ENCODE measurements at places on chromosomes 3 and 15. TPM values are rescaled to one million over a fixed set of nuclear protein-coding genes. Genes with fewer than 3 reads are reported as not detected.

The POU1F1 gene
- total RNA-seq, result not detected

The MYH15 gene
- total RNA-seq, result 0.08 TPM

The SERP1 gene
- total RNA-seq, result 81.3 TPM

The GRK7 gene
- total RNA-seq, result not detected

The ACKR4 gene
- 0.64 TPM for total RNA-seq

The DLEC1 gene
- total RNA-seq, result 0.24 TPM

The FAM240A gene
- total RNA-seq, result not detected

The PLIN1 gene
- 0.70 TPM for total RNA-seq

The MYO1E gene
- 84.6 TPM for total RNA-seq

The SLC28A2 gene
- total RNA-seq, result not detected

The CCRL2 gene
- total RNA-seq, result not detected

The THSD4 gene
- total RNA-seq, result 4.5 TPM

The CLSTN2 gene
- total RNA-seq, result 143 TPM

All from osteocyte (in vitro differentiated cells).